ENCODE measurements at places on chromosomes 2 and 18. TPM values are rescaled to one million over a fixed set of nuclear protein-coding genes. Genes with fewer than 3 reads are reported as not detected.

DNA sequence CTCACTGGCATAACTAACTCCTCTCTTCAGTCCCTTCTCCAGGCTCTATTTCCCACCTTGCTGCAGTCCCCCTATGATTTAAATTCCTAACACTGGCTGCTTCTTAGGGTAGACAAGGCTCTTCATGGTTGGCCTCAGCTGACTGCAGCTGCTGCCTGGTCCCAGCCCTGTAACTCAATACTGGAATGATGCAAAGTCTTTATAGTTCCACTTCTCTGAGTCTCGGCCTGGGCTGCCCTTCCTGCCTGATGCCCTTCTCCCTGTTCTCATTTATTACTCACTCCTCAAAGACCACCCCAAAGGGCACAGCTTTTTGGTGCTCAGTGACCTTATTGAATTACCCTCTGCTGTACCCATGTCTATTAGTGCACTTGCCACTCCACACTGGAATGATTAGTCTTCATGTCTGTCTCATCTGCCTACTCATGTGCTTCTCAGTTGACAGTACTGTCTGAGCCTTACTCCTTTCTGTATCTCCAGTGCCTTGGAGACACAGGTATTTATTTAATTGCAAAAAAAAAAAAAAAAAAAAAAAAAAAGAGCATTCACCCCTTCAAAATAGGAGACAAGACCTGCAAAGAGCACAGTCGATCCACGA, 199.4 kb upstream of the REV1 start:
- DNase-seq, result no peak

GRCh38 chr2:3839476-3839875, 136.1 kb downstream of the DCDC2C start:
- DNase-seq, result no peak

The FIGN gene
- 3.4 TPM for total RNA-seq

The AGPS gene
- total RNA-seq, result 71.3 TPM

DNA sequence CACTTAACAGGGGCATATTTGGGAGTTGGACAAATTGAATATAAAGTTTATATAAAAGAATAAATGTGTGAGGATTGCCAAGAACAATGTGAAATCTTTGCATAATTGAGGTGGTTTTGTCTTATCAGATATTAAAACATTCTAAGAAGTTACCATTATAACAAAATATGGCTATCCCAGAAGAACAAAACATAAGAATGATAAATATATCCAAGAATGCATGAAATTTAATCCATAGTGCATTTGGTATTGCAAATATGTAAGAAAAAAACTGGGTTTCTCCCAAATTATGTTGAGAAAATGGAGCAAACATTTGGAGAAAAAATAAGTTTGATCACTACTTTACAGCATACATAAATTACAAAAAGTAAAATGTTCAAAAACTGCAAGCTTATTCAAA, 562.4 kb downstream of the RNF144A start:
- no peak for DNase-seq

GRCh38 chr2:183543222-183543621, 419.0 kb downstream of the NUP35 start:
- no peak for DNase-seq

The AQP12A gene
- not detected for total RNA-seq

DNA sequence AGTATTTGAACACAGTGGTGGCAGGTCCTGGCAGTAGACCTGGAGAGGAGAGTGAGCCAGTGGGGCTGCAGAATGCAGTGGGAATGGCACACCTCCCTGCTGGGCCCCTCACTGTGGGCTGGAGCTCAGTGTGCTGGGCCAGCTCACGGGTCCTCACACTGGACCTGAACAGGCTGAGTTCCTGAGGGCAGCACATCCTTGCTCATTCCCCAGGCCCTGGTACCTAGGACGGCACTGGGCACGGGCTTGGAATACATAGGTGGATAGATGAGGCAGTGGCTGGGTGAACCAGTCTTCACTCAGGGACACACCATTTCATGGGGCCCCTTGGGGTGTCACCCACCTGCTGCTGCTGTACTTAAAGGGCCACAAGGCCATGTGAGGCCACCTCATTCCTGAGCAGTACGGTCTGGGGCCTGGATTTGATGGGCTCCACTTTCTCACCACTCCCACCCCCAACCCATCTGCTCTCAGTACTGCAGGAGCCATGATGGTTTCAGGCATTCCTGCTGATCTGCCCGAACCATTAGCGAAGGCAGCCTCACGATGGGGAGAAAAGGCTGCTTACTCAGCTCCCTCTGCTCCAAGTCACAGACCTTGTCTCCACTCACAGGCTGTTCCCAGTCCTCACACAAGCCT, 4.2 kb downstream of the TMEM177 start:
- DNase-seq, result no peak

The IL36A gene
- not detected for total RNA-seq
